NCI-H2029 (cell line): ENCODE measurements at places on chromosomes 1 and 21.

GRCh38 chr1:33182401-33182841, 578 bp upstream of the TRIM62 start:
- DNase-seq, result peak; percentile 51

DNA sequence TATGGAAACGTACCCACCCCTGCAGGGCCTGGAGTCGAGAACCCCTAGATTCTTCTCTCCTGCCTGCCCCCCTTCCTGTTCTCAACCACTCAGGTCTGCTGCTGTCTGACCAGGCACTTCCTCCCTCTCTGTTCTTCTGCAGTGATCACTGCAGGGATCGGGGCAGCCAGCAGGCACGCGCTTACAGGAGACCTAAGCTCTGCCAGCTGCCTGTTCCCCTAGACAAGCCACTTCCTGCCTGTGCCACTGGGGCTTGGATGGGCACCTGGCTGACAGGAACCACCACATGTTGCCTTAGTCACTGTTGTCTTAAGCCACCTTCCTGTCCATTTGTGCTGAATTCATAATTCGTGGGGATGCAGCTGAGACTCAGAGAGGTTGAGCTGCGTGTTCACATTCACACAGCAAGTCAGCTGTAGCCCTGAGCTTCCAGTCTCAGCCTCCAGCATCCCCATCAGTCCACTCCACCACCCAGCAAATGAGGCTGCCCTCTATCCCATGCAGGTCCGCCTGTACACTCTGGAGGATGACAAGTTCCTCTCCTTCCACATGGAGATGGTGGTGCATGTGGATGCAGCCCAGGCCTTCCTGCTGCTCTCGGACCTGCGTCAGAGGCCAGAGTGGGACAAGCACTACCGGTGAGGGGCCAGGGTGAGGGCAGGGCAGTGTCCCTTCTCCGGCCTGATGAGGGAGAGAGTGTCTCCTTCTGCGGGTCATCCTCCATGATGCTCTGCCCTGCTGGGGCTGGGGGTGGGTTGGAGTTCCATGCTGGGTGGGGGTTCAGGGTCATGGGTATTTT, 18.6 kb downstream of the FAM151A start:
- peak; percentile 80 for DNase-seq

DNA sequence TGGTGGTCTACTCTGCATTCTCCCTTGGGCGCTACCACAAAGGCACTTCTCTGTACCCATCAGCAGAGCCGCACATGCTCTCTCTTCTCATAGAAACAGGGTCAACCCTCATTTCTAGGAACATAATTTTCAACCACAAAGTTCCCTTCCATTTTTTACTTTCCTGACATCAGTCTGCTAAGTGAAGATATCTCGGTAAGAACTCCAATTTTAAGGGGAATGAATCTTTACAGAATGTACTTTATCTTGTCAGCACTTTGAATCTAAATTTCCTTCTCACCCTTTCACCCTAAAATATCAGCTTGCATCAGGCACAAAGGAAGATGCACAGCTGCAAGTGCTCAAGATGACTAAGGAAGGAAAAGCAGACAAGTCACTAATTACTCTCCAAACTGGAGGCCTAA, 545.9 kb downstream of the SMYD3 start:
- DNase-seq, result no peak

GRCh38 chr1:185533596-185533995, 200.6 kb upstream of the HMCN1 start:
- peak; percentile 7 for DNase-seq

GRCh38 chr21:35448876-35449599, 399.9 kb upstream of the RUNX1 start:
- no peak for DNase-seq

DNA sequence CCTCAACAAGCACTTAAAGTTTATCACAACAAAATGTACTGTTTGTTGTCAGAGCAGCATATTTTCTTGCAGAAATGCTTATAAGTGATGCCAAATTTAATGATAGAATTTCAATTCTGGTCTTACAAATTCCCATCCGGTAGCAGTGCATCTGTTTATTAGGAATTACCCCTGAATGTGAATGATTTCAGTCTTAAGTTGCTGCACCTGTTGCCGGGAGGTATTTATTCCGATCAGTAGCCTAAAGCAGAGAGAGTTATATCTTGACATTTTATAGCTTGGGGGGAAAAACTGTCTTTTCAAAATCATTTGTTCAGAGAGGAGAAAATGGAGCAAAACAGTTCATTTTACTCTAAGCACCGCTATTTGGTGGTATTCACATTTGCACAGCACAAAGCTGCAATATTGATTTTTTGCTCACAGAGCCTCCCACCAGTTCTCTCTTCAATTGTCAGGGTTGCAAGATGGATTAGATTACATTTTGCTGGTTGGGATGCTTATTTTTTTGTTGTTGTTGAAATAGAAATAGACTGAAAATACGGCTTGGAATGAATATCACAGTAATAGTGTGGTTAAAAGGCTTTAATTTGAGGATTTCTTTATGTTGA, 98.6 kb downstream of the ADGRL2 start:
- no peak for DNase-seq

- DNase-seq, result no peak
Observed at GRCh38 chr1:228210712-228211530, 3.1 kb downstream of the OBSCN start.

GRCh38 chr1:48848035-48848434, 71.3 kb upstream of the BEND5 start:
- no peak for DNase-seq

- DNase-seq, result no peak
Observed at GRCh38 chr1:206633708-206634121, 1.6 kb upstream of the DYRK3 start.

- peak; percentile 42 for DNase-seq
Observed at GRCh38 chr1:151990856-151991198, 2.8 kb downstream of the S100A10 start.

DNA sequence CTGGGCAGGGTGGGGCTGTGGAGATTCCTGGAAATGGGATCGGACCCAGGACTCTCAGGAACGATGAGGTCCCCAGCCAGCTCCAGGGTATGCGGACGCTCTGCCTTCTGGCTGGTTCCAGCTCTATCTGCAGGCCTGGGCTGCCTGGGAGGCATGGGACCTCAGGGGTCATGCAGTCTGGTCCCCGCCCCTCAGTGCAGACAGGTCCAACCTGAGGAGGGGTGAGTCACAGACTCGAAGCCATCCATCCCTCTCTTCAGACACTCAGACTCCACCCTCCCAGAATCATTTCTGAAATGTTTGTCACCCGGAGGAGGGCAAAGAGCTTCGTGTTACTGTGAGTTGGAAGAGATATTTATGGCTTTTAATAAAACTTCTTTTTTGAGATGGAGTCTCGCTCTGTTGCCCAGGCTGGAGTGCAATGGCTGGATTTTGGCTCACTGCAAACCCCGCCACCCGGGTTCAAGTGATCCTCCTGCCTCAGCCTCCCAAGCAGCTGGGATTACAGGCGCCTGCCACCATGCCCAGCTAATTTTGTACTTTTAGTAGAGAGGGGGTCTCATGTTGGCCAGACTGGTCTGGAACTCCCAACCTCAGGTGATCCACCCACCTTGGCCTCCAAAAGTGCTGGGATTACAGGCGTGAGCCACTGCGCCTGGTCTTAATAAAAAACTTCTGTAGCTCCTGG, 5.9 kb upstream of the MYOM3 start:
- DNase-seq, result no peak
